ENCODE measurements at places on chromosomes 1 and 21.

GRCh38 chr21:45158491-45159423, 84.4 kb downstream of the ADARB1 start:
- no peak for DNase-seq

DNA sequence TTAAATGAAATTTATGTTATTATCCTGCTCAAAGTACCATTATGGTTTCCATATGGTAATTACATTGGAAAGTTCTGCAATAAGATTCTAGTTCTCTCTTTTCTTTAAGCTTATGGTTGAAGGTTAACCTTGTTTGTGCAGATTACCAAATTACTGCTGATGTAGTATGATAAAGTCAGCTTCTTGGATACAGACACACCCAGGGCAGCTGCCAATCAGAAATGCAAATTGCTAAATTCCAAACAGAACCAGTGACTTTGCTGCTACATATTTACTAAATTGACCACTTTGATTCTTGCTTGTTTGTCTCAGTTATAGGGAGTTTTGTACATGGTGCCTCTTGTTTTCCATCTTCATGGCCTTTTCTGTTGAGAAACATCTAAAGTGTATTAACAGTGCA, 26.5 kb downstream of the GNAT2 start:
- DNase-seq, result no peak

DNA sequence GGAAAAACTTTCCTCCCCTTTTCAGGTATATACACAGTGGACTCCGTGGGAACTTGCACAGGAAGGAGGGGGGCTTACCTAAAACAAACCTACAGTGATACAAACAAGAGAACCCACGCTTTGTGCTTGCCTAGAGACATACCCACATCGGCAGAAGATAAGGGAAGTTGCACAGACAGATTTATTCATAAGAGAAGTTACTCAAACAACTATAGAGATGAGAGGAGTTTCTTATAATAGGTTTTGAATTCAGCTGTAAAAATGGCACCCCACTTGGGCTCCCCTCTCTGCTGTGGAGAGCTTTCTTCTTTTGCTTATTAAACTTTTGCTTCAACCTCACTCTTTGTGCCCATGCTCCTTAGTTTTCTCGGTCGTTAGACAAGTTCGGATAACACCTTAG, 1.8 kb upstream of the DUSP12 start:
- DNase-seq, result no peak

DNA sequence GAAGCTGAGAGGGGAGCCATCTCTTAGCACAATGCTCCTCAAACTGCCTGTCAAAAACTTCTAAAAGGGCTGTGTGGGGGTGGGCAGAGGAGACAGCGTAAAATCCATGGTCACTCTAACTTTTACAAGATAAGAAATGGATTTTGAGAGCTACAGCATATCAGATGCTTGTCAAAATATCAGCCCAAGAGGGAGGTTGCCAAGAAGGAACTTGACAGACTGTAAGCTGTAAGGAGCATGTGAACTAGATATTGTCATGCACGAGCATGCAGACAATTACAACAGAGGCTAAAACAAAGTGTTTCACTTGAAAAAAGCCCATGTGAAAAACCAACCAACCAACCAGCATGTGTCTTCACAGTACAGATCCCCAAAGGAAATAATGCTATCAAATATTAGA, 107.3 kb upstream of the B3GALT2 start:
- no peak for DNase-seq

DNA sequence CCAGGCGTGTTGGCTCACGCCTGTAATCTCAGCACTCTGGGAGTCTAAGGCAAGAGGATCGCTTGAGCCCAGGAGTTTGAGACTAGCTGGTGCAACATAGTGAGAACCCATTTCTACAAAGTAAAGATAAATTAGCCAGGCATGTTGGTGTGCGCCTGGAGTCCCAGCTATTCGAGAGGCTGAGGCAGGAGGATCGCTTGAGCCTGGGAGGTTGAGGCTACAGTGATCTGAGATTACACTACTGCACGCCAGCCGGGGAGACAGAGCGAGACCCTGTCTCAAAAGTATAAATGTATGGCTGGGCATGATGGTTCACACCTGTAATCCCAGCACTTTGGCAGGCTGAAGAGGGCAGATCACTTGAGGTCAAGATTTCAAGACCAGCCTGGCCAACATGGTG, 51.5 kb upstream of the LBR start:
- DNase-seq, result no peak

- DNase-seq, result no peak
These were observed 78.2 kb downstream of the NFIA start for GRCh38 chr1:61160526-61160925.

GRCh38 chr1:64623750-64624191, 121.1 kb upstream of the RAVER2 start:
- no peak for DNase-seq

DNA sequence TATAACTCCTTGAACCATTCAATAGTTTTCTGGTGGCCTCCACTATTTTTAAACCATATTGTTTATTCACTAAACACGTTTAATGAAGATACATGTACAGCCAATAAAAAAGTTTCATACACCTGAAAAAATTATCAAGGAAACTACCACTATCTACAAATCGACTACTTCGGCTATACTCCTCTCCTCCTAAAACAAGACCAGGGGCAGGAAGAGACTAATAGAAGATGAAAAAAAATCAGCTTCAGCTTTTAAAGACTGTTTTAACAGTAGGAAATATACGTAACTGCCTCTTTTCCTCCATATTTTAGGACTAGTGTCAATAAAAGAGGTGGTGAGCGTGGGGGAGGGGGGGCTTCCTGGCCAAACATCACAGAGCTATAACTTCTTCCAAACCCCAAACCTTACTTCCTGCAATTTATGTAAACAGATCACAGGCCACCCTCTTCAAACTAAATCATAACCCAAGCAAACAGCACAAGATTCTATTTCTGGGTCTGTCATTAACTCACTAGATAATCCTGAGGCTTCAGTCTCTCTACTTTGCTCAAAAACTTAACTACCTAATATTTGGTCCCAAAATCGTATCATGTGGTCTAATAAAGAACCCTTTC, 15.1 kb downstream of the FOXJ3 start:
- no peak for DNase-seq

DNA sequence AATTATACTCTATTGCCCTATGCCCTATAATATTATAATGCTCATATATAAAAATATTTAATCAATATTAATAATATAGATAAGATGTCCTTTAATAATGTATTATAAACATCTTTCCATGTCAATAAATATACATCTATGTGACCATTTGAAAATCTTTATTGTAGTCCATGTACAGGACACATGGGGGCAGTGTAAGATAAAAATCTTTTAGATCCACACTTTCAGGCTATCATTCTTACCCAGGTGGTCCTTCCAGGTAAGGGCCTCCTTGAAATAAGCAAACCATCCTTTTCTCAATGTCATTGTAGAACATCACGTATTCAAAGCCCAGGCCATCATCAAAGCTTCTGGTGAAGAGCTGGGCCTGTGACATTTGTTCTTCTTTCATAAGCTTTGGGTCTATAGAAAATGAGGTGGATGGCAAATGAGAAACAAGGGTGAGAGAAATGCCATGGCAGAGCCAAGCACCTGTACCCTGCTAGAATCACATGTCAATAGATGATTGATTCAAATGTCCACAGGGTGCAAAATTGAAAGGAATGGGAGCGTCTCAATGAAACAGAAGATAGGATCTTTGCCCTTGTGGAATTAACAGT, 20.2 kb downstream of the THEM4 start:
- DNase-seq, result no peak

All from right lung (tissue), 10 donors.